ENCODE measurements at places on chromosomes 3 and 15.

GRCh38 chr15:48682942-48683651 lies 37.6 kb upstream of the FBN1 start:
- DNase-seq, result no peak

- no peak for DNase-seq
Observed at GRCh38 chr3:188431553-188431952, 277.6 kb downstream of the LPP start.

- no peak for DNase-seq
Observed at GRCh38 chr3:70550723-70551319, 238.4 kb upstream of the MDFIC2 start.

DNA sequence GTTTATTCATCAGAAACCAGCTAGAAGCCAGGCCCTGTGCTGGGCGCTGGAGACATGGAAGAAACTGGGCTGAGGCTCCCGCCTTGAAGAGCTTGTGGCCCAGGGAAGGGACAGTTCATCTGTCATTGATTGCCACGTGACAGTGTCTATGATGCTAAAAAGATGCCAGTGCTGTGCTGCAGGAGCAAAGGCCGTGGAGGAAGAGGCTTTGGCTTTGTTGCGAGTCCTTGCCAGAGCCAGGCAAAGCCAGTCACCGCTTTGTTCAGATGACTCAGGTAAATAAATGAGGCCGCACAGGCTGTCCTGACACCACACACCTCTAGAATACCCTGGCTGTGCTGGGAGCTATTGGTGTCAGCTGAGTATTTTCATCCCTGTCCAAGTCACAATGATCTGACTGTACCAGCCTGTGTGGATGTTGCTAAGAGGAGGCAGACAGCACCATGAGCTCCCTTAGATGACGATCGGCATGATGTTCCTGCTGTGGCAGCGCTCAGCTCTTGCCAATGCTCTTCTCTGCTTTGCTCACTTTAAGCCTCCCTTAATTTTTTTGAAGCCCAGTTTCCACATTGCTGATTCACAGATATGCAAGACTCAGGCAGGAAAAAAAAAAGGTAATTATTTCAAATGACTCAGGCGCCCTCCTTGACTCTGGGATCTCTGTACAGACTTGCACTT lies 77.5 kb downstream of the CCNL1 start:
- DNase-seq, result no peak

DNA sequence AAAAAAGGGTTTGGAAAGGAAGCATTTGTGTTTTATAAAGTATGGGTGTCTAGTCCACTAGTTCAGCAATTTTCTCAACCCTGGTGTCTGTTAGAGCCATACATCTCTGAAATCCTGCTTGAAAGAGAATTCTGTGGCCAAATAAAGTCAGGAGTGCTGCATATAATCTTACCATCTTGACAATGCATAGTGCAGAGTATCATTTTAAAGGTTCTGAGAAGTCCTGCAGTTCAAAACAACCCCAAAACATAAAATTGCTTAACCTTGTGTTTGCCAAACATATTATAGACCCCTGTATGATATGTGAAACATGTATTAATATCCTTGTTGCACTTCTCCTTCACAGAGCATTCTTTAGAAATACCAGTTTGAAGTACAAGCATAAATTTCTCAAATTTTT lies 191.3 kb downstream of the THSD4 start:
- DNase-seq, result no peak

DNA sequence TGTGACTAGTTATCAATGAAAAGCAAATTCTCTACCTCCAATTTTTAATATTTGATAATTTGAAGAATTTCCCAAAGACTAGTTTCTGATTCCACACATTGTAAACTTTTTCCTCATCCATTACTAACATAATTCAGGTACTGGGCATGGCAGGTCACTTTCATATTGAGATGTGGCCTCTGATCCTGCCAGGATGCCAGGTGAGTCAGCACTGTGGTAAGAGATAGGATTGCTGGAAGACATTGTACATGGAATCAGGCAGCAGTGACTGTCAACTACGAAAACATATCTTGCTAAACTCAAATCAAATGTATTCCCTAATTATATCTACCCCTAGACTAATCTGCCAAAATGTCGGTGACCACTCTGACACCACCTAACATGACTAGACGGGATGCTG lies 33.2 kb upstream of the POU1F1 start:
- DNase-seq, result no peak

DNA sequence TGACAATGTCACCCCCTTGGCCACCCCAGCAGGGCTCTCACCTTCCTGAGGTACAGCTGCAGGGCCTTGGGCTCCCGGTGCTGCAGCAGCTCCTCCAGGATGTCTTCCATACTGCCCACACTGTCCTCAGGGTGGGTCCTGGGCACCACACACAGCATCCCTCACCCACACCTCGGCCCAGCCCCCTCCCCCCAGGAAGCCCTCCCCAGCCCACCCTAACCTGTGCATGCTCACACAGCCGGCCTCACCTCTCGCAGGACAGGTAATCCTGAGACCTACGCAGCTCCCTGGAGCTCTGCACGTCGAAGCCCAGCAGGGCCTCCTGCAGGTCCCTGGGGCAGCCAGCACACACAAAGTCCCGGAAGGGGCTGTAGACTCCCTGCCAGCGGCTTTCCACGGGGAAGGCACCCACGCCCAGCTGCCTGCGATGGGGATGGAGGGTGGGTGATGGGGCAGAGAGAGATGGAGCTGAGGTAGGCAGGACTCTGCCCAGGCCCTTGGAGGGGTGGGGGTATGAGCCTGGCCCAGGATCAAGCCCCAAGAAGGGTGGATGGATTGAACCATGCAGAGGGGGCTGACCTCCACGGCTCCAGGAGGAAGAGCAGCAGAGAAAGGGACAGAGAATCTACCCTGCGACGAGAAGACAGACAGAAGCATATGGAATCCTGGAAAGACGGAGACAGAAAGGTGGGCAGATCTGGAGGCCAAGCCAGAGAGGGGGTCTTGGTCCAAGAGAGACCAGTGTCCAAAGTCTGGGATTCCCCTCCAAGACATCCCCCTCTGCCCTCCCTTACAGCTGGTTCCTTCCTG lies 16.7 kb downstream of the ALS2CL start:
- DNase-seq, result no peak

Measured in GM13977 (cell line).